CD4-positive, CD25-positive, alpha-beta regulatory T cell (primary cell): ENCODE measurements at places on chromosomes 6 and 20. TPM values are rescaled to one million over a fixed set of nuclear protein-coding genes. Genes with fewer than 3 reads are reported as not detected.

CEP85L gene
- total RNA-seq, result 96.4 TPM

ZSCAN31 gene
- total RNA-seq, result 0.52 TPM

ADGRF5 gene
- total RNA-seq, result not detected

HLA-DOB gene
- 6.8 TPM for total RNA-seq

CD40 gene
- 1.7 TPM for total RNA-seq

KCNB1 gene
- total RNA-seq, result not detected

ZSCAN23 gene
- 0.69 TPM for total RNA-seq

INSM1 gene
- total RNA-seq, result 0.12 TPM

SLCO4A1 gene
- total RNA-seq, result 7.4 TPM

WFDC2 gene
- not detected for total RNA-seq

IL17F gene
- 0.64 TPM for total RNA-seq

TP53TG5 gene
- not detected for total RNA-seq
